Astrocyte (in vitro differentiated cells and primary cell): ENCODE measurements at places on chromosomes 2 and 18. TPM values are rescaled to one million over a fixed set of nuclear protein-coding genes. Genes with fewer than 3 reads are reported as not detected.

The IL36B gene
- not detected in 2 replicates for total RNA-seq

The SCYGR7 gene
- total RNA-seq = not detected in 2 replicates

The CIB4 gene
- not detected in 2 replicates for total RNA-seq

- peak overlapping the region; percentile 34 for H3K27ac ChIP-seq
- H3K4me3 ChIP-seq = no peak overlapping the region
- DNase-seq = peak; percentile 87
- no peaks in the 10 kb centered on the region for H3K27me3 ChIP-seq
- H3K36me3 ChIP-seq = no peaks in the 10 kb centered on the region
Observed at GRCh38 chr2:15363142-15363541, 198.0 kb downstream of the NBAS start.

GRCh38 chr2:190607657-190608357 is 41.1 kb upstream of the NAB1 start:
- peak overlapping the region; percentile 48 for H3K4me3 ChIP-seq
- H3K4me1 ChIP-seq = peaks cover 12% of the 10 kb centered on the region
- DNase-seq = peak; percentile 87
- peak overlapping the region; percentile 91 for H3K27ac ChIP-seq
- no peaks in the 10 kb centered on the region for H3K27me3 ChIP-seq

- no peak for DNase-seq
- H3K27ac ChIP-seq = no peak overlapping the region
- H3K4me1 ChIP-seq = peaks cover 17% of the 10 kb centered on the region
- no peak overlapping the region for H3K4me3 ChIP-seq
Observed at GRCh38 chr2:236678307-236678975, 108.8 kb downstream of the ACKR3 start.

GRCh38 chr2:152189622-152190495 is 14.3 kb upstream of the STAM2 start:
- DNase-seq = peak; percentile 41
- H3K27ac ChIP-seq = no peak overlapping the region
- H3K4me1 ChIP-seq = no peaks in the 10 kb centered on the region
- H3K4me3 ChIP-seq = no peak overlapping the region

DNA sequence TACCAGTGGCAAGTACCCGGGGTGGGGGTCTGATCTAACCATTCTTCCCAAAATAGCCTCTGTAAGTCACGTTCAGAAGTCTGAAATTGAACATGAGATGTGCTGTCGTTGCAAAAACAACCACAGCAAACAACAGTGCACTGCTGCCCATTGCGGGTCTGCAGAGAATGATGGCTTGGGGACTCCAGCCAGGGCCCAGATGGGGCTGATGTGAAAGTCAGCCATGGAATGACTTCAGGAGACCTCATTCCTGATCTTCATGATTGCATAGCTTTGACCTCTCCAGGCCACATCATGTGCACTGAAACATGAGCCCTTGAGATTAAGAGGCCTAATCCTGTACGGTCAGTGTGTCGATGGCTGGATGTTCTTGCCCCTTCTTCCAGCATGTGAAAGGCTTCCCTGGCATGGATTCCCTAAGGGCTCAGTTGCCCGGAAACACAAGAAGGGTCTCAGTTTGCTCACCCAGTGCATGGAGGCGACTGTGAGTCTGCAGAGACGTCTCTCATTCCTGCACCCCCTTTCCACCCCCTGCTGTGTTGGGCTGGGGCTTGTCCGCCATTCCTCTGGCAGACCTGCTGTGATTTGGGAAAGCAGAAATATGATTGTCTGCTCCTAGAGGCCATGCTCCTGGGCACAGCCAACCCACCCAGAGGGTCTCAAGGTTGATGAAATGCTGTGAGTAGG is 191.6 kb downstream of the SEPTIN10 start:
- no peak overlapping the region for H3K4me3 ChIP-seq
- H3K36me3 ChIP-seq = no peaks in the 10 kb centered on the region
- no peaks in the 10 kb centered on the region for H3K27me3 ChIP-seq
- DNase-seq = no peak

DNA sequence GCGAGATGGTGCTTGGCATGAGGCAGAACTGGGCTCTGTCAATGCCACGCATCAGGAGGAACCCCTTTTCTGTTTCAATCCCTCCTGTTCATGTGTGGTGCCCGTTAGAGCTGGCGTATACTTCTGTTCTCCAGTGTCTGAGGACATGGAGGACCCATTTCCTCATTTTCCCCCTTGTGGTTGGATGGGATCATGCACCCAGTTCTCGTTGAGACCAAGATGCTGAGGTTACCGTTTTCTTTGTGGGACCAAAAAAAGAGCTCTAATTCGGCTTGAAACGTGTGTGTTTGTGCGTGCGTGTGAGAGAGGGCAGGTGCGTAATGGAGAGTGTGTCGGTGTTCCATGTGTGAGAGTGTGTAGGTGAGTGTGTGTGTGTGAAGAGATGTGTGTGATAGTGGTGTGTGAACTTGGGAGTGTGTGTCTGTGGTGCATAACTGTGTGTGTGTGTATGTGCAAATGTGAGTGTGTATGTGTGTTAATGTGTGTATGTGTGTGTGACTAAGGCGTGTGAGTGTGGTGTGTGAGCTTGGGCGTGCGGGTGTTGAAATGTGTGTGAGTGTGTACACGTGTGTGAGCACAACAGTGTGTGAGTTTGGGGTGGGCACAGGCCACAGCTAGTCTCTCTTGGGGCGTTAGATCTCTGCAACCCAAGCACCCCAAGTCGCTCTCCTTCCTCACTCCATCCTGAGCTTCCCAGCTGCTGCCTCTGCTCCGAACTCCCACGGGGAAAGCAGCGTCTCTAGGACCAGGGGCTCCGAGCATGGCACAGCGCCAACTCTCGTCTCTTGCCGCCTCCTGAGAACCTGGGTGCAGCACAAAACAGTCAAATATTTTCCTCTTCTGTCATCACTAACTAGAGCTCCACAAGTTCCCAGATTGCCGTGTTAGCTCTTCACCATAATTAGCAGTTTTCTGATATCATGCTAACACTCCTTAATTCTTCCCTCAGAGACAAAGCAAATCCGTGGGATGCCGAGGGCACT is 75.8 kb downstream of the LONRF2 start:
- H3K4me3 ChIP-seq = no peak overlapping the region
- H3K36me3 ChIP-seq = no peaks in the 10 kb centered on the region
- no peak for DNase-seq
- peaks cover 9% of the 10 kb centered on the region for H3K4me1 ChIP-seq
- no peak overlapping the region for H3K27ac ChIP-seq

DNA sequence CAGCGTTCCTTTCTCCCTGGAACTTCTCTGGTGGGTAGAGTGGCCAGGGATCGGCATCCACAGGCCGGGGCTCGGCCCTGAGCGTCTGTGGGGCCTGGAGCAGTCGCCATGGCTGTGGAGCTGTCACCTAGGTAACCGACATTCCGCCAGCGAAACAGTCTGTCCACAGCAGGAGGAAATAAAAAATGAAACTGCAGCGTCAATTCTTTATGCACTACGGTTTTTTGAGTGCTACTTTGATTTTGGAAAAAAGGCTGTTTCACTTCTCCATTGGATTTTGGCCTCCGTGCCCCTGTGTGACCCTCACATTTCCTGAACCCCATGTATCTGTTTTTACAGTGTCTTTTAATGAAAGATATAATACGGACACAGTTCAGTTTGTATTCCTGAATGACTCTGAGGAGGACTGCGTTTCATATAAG is 163.4 kb downstream of the LDLRAD4 start:
- peak overlapping the region; percentile 49 for H3K4me3 ChIP-seq
- peak overlapping the region; percentile 67 for H3K27ac ChIP-seq
- no peaks in the 10 kb centered on the region for H3K27me3 ChIP-seq
- peak; percentile 66 for DNase-seq
- H3K4me1 ChIP-seq = peaks cover 16% of the 10 kb centered on the region

- no peak overlapping the region for H3K27ac ChIP-seq
- H3K4me1 ChIP-seq = no peaks in the 10 kb centered on the region
- H3K27me3 ChIP-seq = no peaks in the 10 kb centered on the region
Observed at GRCh38 chr2:16589465-16589864, 76.2 kb downstream of the CYRIA start.

GRCh38 chr2:98479371-98479770 is 34.7 kb downstream of the INPP4A start:
- no peak overlapping the region for H3K27ac ChIP-seq
- no peak overlapping the region for H3K4me3 ChIP-seq
- no peaks in the 10 kb centered on the region for H3K36me3 ChIP-seq
